D341Med (cell line): ENCODE measurements at places on chromosomes 6 and 20.

DNA sequence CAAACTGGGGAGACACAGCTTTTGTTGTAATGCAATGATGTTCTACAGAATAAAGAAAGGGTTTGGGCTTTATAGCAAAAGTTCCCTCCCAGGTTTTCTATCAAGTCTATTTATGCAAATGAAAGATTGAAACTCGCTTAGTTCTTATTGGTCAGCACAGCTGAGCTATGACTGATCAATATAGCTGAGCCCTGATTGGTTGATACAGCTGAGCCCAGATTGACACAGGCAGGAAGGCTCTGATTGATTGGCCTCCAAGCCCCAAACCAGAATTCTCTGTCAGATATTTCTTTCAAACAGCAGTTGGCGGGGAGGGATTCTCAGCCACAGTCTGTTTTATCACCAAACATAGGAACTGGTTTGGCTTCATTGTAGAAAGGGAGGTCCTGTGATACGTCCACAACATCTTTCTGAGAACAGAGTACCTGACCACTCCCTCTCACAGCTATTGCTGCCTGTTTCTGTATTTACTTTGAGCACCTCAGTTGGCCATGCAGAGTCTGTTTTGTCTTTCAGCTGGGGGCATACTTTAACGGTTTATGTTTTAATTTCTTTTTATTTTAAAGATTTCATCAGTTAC, 223.5 kb downstream of the PACRG start:
- DNase-seq, result no peak

DNA sequence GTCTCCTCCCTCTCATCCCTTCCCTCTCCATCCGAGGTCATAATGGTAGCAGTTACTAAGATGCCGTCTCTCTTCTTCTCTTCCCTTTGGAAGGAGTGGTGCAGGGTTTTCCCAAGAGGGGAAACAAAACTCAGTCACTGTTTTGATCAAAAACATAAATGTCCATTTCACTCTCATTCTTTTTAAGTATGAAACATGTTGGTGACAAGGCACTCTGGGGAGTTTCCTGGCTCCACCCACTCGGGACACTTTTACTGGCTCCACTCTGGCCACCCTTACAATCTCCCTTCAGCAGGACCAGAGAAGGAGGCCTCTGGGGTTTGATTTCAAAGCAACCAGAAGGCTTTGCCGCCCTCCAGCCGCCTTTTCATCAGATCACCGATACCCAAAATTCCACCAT, 57.0 kb downstream of the FGD2 start:
- no peak for DNase-seq

GRCh38 chr20:44038681-44039123, 124.0 kb downstream of the TOX2 start:
- no peak for DNase-seq

DNA sequence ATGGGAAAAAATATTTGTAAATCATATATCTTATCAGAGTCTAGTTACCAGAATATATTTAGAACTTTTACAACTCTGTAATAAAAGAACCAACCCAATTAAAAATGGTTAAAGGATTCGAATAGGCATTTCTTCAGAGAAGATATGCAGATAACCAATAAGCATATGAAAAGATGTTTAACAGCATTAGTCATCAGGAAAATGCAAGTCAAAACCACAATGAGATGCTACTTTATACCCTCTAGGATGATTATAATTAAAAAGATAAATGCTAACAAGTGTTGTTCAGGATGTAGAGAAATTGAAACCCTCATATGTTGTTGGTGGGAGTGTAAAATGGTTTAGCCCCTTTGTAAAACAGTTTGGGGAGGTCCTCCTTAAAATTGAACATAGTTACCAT, 94.1 kb downstream of the LRRC1 start:
- DNase-seq, result no peak

GRCh38 chr20:58328836-58329235, 19.3 kb downstream of the RAB22A start:
- DNase-seq, result no peak

DNA sequence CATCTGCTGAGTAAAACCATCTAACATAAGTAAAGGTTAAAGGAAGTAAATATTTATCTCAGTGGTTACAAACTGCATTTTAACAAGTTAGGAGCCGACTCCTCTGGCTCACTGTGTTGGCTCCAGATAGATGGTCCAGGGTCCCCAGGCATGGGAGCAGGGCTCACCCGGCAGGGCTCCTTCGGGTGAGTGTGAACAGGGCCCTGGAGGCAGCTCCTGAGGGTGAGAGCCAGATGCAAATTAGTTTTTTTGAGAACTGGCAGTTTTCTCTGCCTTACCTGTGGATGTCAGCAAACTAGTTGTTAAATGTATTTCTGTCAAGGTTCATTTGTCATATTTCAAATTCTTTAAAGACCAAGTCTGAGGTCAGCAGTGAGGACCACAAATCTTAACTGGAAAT, 21.5 kb downstream of the TPBG start:
- DNase-seq, result no peak

GRCh38 chr6:100918152-100918551, 37.0 kb upstream of the ASCC3 start:
- DNase-seq, result no peak

DNA sequence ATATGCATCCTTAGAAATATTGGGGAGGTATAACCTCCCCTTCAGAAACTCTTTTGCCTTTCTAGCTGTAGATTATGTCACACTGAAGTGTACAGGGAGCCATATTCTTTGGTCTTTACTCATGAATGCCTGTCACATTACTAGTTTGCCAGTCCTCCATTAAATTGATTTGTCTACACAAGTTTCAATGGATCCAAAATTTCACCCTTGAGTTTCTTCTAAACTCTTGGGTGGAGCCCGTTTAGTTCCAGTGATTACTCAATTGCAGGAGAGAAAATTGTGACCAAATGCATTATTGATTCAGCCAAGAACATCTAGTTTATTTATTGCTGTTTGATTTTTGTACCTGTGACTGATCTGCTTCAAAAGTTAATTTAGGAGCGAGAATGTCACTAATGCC, 60.4 kb upstream of the TFB1M start:
- DNase-seq, result no peak

- DNase-seq, result no peak
Measured at GRCh38 chr20:4926531-4927156, 74.7 kb downstream of the SLC23A2 start.

GRCh38 chr20:5785146-5785545, 34.9 kb downstream of the SHLD1 start:
- DNase-seq, result no peak

DNA sequence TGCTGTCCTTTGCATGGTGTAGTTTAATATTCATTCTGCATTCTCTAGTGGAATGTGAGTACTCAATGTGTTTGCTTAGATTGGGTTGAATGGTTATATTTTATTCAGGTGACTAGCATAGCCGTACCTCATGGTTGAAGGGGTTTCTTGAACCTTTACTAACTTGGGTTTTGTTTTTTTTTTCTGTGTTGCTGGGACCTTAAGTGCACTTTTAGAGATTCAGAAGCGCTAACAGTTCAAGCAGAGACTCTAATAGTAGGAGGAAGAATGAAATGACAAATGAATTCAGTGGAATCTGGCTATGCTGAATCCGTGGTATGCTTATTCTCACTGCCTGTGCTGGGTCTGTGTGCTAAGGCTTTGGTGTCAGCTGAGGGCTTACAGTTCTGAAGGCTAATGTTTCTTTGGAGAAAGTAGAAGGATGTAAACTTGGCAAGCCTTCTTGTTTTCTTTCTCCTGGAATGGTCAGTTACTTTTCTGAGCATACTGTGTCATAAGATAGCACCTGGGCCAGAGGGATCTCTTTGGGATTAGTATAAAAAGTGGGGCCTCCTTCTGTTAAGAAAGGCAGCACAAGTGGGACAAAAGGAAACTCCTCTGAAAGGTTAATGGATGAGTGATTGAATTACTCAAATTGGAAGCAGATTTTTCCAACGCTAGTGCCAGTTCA, 28.7 kb downstream of the RNF144B start:
- DNase-seq, result no peak

GRCh38 chr6:141989706-141989959, 143.1 kb upstream of the GJE1 start:
- no peak for DNase-seq

- no peak for DNase-seq
Measured at GRCh38 chr20:31662372-31662854, 24.7 kb downstream of the COX4I2 start.

- no peak for DNase-seq
Measured at GRCh38 chr6:98945311-98946115, 2.2 kb downstream of the FBXL4 start.

DNA sequence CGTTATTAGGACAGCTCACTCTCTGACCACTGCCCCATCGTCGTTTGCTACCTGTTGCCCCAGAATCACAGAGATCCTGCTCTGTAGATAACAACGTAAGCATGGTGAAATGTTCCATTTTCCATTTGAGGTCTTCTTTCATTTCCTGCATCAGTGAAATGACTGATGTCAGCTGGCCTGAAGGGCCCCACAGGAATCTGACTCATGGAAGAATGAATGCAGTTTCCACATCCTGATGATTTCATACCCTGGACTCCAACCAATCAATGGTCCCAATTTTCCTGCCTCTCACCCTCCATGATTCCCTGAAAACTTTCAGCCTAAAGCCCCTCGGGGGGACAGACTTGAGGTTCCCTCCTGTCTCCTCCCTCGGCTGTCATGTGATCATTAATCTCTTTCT, 394.4 kb upstream of the CDH4 start:
- no peak for DNase-seq
